NCI-H1417 (cell line): ENCODE measurements at places on chromosomes 6 and 20.

DNA sequence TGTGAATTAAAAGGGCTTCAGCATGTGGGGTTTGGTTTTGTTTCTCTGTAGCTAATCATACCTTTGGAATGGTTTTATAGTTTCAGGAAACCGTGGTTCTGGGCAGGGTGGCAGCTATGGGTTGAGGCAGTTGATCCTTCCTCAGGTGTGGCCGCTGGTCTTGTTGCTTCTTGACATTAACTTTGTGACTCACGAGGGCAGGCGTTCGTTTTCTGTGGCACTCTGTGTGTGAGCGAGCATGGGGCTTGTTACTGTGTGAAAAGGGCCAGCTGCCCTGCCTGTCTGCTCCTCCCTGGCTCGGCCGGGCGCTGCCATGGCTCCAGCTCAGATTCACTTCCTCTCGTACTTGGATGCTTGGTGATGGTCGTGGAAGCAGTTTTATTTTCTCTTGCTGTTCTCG is 16.2 kb downstream of the DNAJC5 start:
- DNase-seq, result no peak

DNA sequence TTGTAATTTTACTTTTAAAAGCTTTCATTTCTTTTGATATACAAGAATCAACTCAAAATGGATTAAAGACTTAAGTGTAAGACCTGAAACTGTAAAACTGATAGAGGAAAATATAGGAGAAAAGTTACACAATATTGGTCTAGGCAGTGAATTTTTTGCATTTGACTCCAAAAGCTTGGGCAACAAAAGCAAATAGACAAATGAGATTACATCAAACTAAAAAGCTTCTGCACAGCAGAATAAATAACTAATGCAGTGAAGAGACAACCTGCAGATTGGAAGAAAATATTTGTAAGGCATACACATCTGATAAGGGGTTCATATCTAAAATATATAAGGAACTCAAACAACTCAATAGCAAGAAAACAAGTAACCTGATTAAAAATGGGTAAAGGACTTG is 3.0 kb downstream of the GABRR1 start:
- no peak for DNase-seq

DNA sequence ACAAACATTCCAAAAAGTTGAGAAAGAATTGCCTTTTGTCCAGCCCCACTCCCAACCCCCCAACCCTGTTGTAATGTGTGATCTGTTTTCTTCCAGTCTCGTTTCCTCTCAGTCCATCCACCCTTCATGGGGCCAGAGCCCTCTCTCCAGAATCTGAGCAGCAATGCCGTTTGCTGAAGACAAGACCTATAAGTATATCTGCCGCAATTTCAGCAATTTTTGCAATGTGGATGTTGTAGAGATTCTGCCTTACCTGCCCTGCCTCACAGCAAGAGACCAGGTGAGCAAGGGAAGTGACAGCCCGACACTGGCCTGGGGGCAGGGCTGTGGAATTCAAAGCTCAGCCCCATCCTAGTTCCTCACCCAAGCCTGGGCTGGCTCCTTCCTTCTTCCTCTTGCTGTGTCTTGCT is 7.8 kb downstream of the MAVS start:
- DNase-seq, result no peak

DNA sequence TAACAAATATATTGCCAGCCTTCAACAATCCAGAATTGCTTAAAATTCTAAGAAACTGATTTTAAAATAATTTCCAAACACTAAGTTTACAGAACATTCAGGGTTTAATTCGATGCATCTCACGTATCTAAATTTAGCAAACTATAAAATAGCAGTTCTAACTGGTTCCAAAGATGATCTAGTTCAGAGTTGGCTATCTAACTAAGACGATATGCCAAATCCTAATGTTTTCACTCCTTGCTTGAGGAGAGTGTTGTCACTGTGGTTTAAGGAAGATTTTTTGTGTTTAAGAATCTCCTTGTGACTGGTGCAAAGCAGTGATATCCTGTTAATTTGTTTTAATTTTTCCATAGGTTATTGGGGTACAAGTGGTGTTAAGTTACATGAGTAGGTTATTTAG is 311.5 kb upstream of the ID4 start:
- no peak for DNase-seq

DNA sequence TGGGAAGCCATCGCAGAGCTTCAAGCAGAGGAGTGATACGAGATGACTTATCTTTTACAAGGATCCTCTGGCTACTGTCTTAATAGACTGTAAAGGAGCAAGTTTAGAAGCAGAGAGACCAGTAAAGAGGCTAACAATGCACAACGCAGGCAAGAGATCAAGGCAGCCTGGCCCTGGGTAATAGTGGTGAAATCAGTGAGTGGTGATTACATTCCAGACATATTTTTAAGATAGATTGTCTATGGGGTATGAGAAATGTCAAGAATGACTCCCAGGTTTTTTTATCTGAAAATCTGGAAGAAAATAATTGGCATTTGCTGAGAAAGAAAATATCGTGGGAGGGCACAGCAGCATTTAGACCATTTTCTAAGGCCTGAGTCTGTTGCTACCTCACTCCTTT is 213.6 kb upstream of the HTR1E start:
- no peak for DNase-seq

- DNase-seq, result no peak
These were observed 140.1 kb upstream of the SPACA1 start for GRCh38 chr6:87907521-87907920.

DNA sequence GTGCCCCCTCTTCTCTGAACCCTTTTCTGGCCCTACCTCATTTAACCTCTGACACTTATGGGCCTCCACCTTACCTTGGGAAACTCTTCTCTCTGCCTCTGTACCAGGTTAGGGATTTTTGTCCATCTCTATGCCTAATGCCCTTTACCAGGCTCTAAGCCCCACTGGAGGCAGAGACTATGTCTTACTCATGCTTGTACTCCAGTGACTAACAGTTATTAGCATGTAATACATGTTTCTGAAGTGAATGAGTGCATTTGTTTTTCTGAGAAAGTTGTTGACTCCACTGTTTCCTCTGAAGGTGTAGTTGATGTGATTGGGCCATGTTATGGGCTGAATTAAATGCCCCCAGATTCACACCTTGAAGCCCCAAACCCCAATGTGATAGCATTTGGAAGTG is 234.3 kb downstream of the PACRG start:
- no peak for DNase-seq
